Gastrocnemius medialis (tissue), 4 donors: ENCODE measurements at places on chromosomes 4 and X. TPM values are rescaled to one million over a fixed set of nuclear protein-coding genes. Genes with fewer than 3 reads are reported as not detected.
A peak's percentile ranks its signal among the peaks of the same experiment; 100 is the strongest.

Gene HSFX2
- total RNA-seq: 0.49 TPM

DNA sequence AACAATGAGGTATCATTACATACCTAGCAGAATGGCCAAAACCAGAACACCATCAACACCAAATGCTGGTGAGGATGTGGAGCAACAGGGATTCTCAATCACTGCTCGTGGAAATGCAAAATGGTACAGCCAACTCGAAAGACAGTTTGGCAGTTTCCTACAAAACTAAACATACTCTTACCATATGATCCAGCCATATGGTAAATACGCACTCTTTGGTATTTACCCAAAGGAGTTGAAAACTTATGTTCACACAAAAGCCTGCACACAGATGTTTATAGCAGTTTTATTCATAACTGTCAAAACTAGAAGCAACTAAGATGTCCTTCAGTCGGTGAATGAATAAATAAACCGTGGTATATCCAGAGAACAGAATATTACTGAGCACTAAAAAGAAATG, 7.8 kb downstream of the CASP3 start:
- no peak overlapping the region for H3K27ac ChIP-seq
- no peaks in the 10 kb centered on the region for H3K36me3 ChIP-seq
- no peak overlapping the region for H3K4me3 ChIP-seq
- peaks cover 37% of the 10 kb centered on the region for H3K4me1 ChIP-seq
- no peaks in the 10 kb centered on the region for H3K27me3 ChIP-seq
- no peak for DNase-seq

GRCh38 chrX:19886375-19886774, 1.0 kb downstream of the SH3KBP1 start:
- H3K27me3 ChIP-seq: no peaks in the 10 kb centered on the region
- H3K4me1 ChIP-seq: no peaks in the 10 kb centered on the region
- no peak overlapping the region for H3K27ac ChIP-seq
- no peak for DNase-seq

- H3K36me3 ChIP-seq: no peaks in the 10 kb centered on the region
- H3K27ac ChIP-seq: no peak overlapping the region
- H3K27me3 ChIP-seq: no peaks in the 10 kb centered on the region
- DNase-seq: no peak
- no peak overlapping the region for H3K4me3 ChIP-seq
Observed at GRCh38 chrX:118631586-118631985, 95.8 kb upstream of the IL13RA1 start.

DNA sequence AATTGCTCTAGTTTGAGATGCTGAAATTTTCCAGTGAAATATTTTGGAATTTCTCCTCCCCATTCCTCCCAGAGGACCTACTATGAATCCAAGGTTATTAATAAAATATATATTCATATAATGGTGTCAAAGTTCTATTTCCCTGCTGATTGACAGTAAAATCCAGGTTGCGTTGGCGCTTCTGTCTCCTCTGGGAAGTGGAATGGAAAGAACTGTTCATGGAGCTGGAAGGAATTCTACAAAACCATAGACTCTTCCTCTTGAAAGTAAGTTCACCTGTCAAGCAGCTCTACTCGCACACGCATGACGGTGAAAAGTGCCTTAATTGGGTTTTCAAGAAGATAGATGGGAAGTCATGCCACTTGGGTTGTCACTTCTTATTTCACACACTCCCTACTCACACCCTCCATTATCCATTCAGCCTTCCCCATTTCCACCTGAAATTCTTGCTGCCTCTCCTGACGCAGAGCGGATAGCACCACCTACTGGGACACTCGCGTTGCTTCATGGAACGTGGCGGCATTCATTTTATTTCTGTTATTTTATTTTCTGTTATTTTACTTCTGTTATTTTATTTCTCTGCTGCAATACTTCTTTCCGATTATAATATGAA, 351.6 kb downstream of the NLGN4X start:
- no peak overlapping the region for H3K4me3 ChIP-seq
- no peaks in the 10 kb centered on the region for H3K4me1 ChIP-seq
- no peaks in the 10 kb centered on the region for H3K36me3 ChIP-seq
- no peak for DNase-seq

DNA sequence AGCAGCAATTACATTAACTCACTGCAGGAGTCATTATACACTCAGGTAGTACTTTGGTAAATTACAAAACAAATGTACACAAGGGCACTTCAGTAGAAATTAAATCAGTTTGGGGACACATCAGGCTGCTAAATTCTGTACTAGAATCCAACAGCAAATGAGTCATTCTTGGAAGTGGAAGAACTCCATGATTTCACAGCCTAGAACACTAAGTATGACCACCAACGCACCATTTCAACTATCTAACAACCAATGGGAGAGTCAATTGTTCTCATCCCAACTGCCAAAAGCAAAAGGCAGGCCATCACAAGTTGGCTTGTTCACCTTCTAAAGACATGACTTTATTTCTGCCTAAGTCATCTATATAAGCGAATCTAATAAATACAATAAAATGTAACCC, 26.6 kb downstream of the PPM1K start:
- H3K27me3 ChIP-seq: no peaks in the 10 kb centered on the region
- H3K36me3 ChIP-seq: no peaks in the 10 kb centered on the region
- no peak overlapping the region for H3K27ac ChIP-seq
- no peak for DNase-seq

Gene VCX3B
- total RNA-seq: not detected

DNA sequence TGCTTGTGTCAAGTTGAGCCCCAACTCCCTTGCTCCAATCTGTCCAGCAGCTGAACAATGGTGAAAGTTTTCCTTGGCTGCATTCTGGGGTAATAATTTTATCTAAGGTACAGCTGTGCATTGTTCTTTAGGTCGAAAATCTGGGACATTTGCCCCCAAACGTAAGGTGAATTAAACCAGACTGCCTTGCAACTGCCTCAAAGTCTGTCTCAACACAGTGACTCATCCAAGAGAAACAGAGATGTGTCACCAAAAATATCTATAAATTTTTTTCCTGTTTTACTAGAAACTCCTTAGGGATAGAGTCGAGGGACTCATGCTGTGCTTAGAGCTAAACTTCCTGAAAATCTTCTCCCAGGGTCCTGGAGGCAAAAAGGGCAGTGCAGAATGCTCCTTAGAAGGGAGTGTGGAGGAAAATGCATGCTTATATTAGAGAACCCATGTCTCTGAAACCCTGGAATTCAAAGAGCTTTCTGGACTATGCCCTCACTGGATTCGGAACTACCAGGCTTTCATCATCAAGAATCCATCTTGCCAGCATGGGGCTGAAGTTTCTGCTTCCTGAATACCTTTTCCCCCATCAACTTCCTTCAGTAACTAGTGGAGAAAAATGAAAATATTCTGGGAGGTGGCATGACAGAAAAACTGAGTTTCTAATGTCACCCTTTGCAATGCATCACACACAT, 115.7 kb downstream of the PALLD start:
- DNase-seq: no peak
- no peaks in the 10 kb centered on the region for H3K4me1 ChIP-seq
- no peaks in the 10 kb centered on the region for H3K27me3 ChIP-seq
- no peak overlapping the region for H3K4me3 ChIP-seq
- H3K27ac ChIP-seq: no peak overlapping the region

DNA sequence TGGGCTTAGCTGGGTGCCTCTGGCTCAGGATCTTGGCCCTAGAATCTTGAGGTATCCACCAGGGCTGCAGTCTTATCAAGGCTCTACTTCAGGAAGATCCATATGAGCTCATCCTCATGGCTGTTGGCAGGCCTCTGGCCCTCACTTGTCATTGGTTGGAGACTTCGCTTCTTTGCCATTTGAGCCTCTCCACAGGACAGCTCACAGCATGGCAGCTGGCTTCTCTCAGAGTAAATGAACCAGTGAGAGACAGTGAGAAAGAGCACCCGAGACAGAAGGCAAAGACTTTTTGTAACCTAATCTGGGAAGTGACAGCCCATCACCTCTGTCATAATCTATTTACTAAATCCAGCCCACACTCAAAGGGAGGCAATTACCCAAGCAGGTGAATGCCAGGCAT, 236.8 kb downstream of the GPAT3 start:
- no peaks in the 10 kb centered on the region for H3K4me1 ChIP-seq
- no peaks in the 10 kb centered on the region for H3K36me3 ChIP-seq
- no peak for DNase-seq
- H3K27me3 ChIP-seq: no peaks in the 10 kb centered on the region

- peaks cover 10% of the 10 kb centered on the region for H3K4me1 ChIP-seq
- H3K36me3 ChIP-seq: no peaks in the 10 kb centered on the region
- DNase-seq: no peak
- H3K4me3 ChIP-seq: no peak overlapping the region
- H3K27me3 ChIP-seq: no peaks in the 10 kb centered on the region
- H3K27ac ChIP-seq: no peak overlapping the region
Observed at GRCh38 chr4:123613586-123614344, 217.2 kb downstream of the SPRY1 start.

DNA sequence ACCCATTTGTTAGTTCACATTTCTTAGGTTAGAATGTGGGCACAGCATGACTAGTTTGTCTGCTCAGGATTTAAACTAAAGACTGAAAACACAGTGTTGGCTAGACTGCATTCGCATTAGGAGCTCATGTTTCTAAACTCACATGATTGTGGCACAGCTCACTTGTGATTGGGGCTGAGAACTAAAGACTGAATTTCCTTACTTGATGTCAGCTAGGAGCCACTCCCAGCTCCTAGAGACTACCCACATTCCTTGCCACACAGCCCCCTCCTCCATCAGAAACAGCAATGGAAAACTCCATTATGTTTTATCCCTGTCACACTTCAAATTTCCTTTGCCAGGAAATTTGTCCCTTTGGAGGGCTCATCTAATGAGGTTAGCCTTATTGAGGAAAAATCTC, 170.2 kb upstream of the NUDT6 start:
- H3K4me3 ChIP-seq: no peak overlapping the region
- H3K36me3 ChIP-seq: no peaks in the 10 kb centered on the region
- no peaks in the 10 kb centered on the region for H3K27me3 ChIP-seq

GRCh38 chr4:183072176-183072575, 26.9 kb upstream of the WWC2 start:
- no peaks in the 10 kb centered on the region for H3K36me3 ChIP-seq
- no peak for DNase-seq
- no peak overlapping the region for H3K4me3 ChIP-seq
- H3K4me1 ChIP-seq: no peaks in the 10 kb centered on the region
- H3K27ac ChIP-seq: no peak overlapping the region

- no peaks in the 10 kb centered on the region for H3K36me3 ChIP-seq
- H3K4me1 ChIP-seq: no peaks in the 10 kb centered on the region
- no peak overlapping the region for H3K27ac ChIP-seq
- H3K4me3 ChIP-seq: no peak overlapping the region
- no peaks in the 10 kb centered on the region for H3K27me3 ChIP-seq
- DNase-seq: no peak
Observed at GRCh38 chrX:53263597-53264094, 17.7 kb downstream of the IQSEC2 start.

GRCh38 chr4:187666034-187666433, 329.5 kb upstream of the ZFP42 start:
- no peaks in the 10 kb centered on the region for H3K27me3 ChIP-seq
- H3K4me1 ChIP-seq: no peaks in the 10 kb centered on the region
- H3K36me3 ChIP-seq: no peaks in the 10 kb centered on the region
- H3K27ac ChIP-seq: no peak overlapping the region

GRCh38 chr4:37892641-37893040, 1.8 kb downstream of the TBC1D1 start:
- no peaks in the 10 kb centered on the region for H3K27me3 ChIP-seq
- DNase-seq: no peak
- peaks cover 32% of the 10 kb centered on the region for H3K4me1 ChIP-seq
- H3K4me3 ChIP-seq: peak overlapping the region; percentile 90

Gene NLGN3
- 0.39 TPM for total RNA-seq

Gene FATE1
- total RNA-seq: not detected

Gene PNCK
- 0.98 TPM for total RNA-seq

DNA sequence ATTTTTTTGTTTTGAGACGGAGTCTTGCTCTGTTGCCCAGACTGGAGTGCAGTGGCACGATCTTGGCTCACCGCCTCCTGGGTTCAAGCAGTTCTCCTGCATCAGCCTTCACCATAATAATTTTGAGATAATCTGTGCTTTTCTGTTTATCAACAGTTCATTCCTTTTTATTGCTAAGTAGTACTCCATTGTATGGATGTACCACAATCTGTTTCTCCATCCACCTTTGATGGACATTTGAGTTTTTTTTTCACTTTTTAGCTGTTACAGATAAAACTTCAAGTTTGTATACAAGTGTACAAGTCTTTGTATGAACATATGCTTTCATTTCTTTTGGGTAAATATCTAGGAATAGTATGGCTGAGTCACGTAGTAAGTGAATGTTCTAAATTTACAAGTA, 9.0 kb downstream of the FUNDC2 start:
- DNase-seq: no peak
- no peaks in the 10 kb centered on the region for H3K36me3 ChIP-seq
- no peaks in the 10 kb centered on the region for H3K4me1 ChIP-seq

DNA sequence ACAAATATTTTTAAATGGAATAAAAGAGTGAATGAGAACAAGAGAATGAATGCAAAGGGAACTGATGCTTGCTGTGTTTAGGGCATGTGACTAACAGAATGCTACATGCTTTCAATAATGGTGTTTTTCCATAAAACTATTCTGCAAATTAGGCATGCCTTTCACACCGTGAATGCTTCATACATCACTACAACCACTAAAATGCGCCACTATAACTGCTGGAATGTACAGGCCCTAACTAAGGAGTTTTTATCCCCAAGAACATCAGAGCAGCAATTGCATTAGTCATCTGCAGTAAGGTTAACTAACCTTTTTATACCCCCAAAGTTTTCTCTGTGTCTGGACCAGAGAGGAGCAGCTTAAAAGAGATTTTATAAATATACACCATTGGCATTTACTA, 190.4 kb downstream of the ARAP2 start:
- no peaks in the 10 kb centered on the region for H3K36me3 ChIP-seq
- no peaks in the 10 kb centered on the region for H3K4me1 ChIP-seq
- no peak overlapping the region for H3K27ac ChIP-seq
- no peaks in the 10 kb centered on the region for H3K27me3 ChIP-seq
- no peak for DNase-seq
- no peak overlapping the region for H3K4me3 ChIP-seq

Gene BEX2
- total RNA-seq: 0.42 TPM

Gene SSX2B
- not detected for total RNA-seq

GRCh38 chr4:24640366-24640765, 56.0 kb upstream of the DHX15 start:
- DNase-seq: no peak
- no peaks in the 10 kb centered on the region for H3K36me3 ChIP-seq
- H3K27ac ChIP-seq: no peak overlapping the region
- H3K4me1 ChIP-seq: no peaks in the 10 kb centered on the region

GRCh38 chr4:144371485-144371884, 231.0 kb upstream of the GYPA start:
- H3K27ac ChIP-seq: no peak overlapping the region
- H3K36me3 ChIP-seq: no peaks in the 10 kb centered on the region

Gene ADGRG4
- total RNA-seq: not detected

DNA sequence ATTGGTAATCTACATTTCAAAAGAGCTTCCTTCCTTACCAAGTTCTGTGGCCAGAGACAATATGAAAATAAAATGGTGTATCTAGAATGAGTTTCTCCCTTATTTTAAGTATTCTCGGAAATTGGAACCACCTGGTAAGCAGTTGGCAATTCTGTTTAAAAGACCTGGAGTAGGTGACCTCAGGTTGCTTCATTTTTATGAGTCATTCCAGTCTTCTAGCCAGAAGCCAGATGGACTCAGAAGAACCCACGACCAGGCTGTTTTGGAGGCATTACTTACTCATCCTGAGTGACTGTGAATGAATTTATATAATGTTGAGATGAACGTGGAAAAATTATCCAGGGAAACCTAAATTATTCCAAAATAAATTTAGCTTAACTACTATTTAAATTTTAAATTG, 9.1 kb downstream of the BMPR1B start:
- no peak overlapping the region for H3K27ac ChIP-seq
- H3K4me1 ChIP-seq: no peaks in the 10 kb centered on the region
- no peak overlapping the region for H3K4me3 ChIP-seq
- H3K36me3 ChIP-seq: no peaks in the 10 kb centered on the region
- DNase-seq: no peak
- no peaks in the 10 kb centered on the region for H3K27me3 ChIP-seq
